ENCODE measurements at places on chromosomes 3 and 15.

DNA sequence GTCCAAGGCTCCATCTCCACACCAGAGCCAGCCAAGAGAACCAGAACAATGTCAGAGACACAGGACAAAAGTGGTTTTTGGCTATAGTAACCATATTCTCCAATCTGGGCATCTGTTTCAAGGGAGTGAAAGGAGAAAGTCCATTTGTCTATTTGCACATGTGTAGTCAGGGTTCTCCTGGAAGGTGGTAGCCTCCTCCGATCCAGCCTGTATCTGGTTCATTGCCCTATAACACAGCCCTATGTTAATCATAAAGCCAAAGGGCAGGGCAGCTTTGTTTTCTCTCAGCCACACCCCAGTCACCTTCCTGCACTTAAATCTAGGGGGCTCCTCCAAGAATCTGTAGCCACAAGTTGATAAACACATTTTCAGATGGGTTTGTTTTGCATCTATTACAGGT, 128.1 kb upstream of the ADPGK start:
- DNase-seq = no peak

DNA sequence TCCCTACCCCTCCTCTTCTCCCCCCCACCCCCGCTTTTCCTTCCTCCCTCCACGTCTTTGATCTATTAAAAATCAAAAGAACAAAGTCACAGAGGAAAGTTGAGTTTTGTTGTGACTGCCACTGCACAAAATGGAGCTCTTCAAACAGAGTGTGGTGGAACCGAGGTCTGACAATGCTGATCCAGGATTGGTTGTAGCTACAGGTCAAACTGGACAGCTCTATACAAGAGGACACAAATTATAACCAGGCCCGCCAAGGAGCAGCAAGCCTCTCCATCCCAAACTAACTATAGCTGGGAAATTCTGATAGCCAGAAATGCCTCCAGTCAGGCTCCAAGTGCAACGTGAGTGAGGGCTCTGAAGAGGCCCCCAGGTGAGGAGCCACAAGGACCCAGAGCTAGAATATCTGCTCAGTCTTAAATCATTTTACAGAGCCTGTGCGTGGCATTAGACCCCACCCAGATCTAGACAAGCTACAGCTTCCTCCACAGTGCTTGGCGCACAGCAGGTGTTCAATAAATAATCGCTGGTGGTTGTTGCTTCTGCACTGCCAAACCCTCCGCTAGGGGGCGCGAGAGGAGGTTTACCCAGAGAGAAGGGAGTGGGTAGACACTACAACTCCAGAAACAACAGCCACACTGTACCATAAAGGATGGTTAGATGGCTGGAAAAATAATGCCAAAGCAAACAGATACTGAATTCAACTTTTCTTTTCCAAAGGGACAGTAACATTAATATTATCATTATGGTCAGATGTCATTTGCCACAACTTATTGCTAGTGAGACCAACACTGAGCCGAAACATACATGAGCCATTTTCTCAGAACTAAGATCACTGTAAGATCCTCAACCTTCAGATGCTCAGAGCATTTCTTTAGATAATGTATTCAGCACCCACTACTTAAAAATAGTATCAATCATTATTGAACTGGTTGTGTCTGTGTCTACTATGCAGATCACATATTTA, 44.6 kb downstream of the ZIC4 start:
- peak; percentile 26 for DNase-seq

GRCh38 chr3:143901105-143901504, 52.8 kb upstream of the SLC9A9 start:
- DNase-seq = peak; percentile 75

GRCh38 chr15:42504631-42505030, 9.2 kb downstream of the SNAP23 start:
- DNase-seq = no peak

GRCh38 chr3:73624821-73625665, at the start of gene PDZRN3:
PDZRN3 (minus strand) TSS chr3:73624941.
- DNase-seq = peak; percentile 86

GRCh38 chr3:98209244-98209643, 42.7 kb downstream of the OR5H15 start:
- DNase-seq = no peak

GRCh38 chr3:55721716-55722484, 234.8 kb upstream of the WNT5A start:
- peak; percentile 51 for DNase-seq

DNA sequence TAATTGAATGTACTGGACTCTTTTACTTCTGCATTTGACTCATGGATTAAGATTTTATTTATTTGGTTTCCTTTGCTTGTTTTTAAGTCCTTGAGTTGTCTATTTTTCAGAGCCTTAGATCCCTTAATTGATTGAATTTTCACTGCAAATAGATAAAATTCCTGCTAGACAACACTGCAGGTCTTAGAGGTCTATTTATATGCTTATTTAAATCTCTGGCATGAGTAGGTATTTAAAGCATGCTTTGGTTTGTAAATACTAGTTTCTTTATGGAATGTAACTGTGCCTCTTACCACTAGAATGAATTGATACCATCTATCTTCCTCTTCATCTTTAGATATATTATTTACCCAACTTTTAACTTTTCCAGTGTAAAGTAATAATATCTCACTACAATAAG, 20.0 kb downstream of the PLSCR5 start:
- no peak for DNase-seq

- no peak for DNase-seq
Measured at GRCh38 chr15:59158701-59159034, 48.0 kb upstream of the LDHAL6B start.

GRCh38 chr15:36626141-36626800, 46.8 kb downstream of the CDIN1 start:
- DNase-seq = no peak

DNA sequence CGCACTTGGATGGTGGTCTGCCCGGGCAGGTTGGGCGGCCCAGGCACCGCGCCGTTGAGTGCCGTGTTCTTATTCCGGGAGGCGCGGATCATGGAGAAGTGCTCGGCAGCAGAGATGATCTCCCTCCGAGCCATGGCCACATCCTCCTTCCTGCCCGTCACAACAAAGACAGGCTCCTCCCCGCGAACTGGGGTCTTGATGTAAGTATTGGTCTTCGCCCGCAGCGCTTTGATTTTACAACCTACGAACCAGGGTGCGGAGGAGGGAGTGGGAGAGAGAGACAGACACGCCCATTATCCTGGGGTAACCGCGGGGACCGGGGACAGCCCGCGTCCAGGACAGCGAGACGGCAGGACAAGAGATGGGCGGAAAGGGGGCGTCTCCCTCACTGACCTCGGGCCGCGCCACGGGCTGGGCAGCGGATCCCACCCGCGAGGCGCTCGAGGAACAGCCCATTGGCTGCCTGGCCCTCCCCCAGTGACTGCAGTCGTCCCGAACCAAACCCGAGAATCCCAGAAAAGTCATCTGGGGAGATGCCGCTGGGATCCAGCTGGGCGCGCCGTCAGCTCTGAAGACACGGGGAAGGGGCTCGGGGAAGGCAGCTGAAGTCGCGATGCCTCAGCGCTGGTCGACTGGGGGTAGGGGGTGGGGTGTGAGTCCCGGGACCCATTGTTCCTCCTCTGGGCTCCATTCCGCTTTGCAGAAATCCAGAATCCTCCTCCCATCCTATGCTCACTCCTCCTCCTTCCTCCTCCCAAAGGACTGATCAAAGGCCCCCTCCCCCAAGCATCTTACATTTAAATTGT, 1.2 kb downstream of the MEX3B start:
- peak; percentile 83 for DNase-seq

DNA sequence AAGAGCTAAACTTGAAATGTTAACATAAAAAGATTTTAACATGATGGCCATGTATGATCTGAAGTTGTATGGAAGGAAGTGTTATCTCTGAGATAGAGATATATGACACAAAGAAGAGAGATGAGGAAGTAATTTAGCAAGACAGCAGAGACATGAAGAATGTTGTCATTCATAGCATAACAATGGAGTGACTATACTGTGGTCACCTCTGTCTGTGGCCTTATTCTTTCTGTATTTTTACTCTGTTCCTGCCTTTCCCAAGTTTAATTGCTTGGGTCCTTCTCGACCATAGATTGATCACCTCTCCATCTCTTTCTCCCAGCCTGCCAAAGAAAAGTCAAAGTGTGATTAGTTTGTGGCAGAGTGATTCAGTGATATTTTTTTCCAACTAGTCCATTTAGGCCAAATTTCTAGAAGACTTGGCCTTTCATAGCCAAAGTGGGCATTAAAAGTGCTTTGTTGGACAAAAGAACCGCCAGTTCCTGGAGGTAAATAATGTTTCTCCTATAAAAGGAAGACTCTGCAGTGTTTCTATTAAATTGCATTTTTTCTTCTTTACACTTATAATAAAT, 711.9 kb downstream of the CADM2 start:
- peak; percentile 18 for DNase-seq

DNA sequence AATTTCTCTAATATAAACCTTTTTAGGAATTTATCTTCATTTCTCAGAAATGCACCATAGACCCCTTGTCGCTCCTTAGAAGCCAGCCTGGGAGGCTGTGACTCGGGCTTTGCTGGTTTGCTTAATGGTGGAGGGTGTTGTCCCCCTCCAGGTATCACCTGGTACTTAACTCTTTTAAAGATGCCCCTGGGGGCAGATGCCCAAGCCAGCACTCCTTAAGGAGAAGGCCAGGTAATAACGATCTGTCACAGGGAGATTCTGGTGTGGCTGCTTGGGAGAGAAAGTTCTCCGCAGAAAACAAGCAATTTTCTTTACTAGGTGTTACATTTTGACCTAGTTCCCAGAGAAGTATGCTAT, 22.3 kb downstream of the EHD4 start:
- DNase-seq = no peak

DNA sequence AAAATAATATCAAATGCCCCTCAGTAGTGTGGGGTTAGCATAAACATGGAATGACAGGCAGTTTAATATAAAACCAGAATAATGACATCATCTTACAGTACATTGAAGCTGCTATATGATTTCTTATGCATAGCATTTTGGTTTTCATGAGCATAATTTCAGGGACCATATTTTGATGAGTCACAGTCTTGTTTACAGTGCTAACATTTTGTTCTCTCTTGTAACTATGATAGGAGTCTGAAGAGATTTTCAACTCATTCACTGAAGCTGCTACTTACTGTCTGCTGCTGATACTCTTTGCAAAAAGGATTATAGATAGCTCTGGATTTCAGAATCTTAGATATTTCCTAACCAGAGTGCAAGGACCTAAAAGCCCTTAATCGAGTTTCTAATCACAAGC, 92.6 kb upstream of the CCDC54 start:
- peak; percentile 10 for DNase-seq

GRCh38 chr3:141646760-141647561, 91.1 kb upstream of the RNF7 start:
- peak; percentile 49 for DNase-seq

DNA sequence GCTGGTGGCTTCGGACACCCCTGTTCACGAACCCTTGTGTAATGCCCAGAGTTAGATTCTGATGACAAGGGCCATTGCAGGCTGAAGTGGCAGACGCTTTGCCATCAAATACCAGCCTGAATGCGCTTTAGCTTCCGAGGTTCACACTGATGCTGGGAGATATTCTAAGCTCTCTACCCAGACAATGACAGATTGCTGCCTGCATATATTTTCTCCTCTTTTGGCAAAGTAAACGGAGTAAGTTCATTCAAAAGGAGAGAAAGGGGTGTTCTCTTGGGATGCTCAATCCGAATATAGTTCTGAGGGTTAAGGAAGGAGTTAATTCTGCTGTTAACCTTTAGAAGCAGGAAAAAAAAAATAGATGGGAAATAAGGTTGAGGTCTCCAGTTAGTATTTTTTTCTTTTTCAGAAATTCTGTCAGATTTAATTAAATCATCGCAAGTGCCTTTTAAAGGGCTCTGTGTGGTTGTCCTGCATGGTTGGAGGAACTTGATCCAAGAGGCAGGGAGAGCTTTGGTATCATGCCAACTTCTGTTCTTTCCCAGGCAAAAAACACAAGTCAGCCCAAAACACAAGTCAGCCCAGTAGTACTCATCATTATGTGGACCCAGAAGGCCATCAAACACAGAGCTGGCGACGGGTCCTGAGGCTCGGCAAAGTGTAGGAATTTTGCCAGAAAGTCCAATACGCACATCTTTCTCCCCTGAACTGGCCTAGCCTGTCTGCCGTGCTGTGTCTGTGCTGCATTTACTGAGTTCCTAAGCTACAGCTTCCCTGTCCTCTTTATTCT, 70.9 kb upstream of the ST8SIA2 start:
- DNase-seq = no peak

- DNase-seq = peak; percentile 82
Measured at GRCh38 chr3:177357352-177358090, 160.2 kb upstream of the TBL1XR1 start.

DNA sequence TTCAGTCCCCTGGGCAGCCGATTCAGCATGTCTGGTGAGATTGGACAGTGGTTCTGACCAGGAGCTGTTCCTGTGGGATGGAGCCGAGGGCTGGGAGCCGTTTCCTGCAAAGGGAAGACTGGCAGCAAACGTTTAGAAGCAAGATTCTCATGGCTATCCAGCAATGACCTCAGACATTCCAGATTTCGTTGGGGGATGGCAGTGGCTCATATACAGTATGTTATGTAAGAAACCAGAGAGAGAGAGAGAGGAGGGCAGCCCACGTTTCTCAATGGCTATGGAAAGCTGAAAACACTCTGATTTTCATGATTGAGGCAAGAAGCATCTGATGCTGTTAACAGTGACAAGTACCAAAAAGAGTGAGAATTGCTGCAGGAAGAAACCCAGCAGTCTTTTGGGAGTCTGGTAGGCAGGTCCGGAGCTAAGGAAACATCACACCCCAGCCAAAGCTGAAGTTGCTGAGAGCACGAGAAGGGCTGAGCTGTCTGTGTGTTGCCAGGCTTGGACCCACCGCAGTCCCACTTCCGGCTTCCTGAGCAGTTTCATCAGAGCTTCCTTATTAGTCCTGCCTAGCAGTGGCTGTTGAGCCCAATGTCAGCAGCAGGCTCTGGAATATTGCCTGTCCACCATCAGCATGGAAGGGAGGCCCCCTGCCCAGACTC, 25.6 kb upstream of the VPS8 start:
- peak; percentile 96 for DNase-seq

DNA sequence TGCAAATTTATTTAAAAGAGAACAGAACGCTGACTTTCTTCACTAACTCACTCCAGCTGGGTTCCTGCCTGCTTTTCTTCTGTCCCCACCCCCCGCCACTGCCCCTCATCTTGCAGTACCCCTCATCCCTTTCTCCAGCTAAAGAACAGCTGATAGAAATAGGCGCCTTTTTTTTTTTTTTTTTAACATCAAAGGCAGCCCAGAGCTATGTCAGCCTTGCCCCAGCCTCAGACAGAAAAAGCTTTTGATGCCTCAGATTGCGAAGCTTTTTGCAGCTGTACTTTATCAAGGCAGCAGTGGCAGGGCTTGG, 1.8 kb downstream of the CADPS start:
- peak; percentile 56 for DNase-seq

DNA sequence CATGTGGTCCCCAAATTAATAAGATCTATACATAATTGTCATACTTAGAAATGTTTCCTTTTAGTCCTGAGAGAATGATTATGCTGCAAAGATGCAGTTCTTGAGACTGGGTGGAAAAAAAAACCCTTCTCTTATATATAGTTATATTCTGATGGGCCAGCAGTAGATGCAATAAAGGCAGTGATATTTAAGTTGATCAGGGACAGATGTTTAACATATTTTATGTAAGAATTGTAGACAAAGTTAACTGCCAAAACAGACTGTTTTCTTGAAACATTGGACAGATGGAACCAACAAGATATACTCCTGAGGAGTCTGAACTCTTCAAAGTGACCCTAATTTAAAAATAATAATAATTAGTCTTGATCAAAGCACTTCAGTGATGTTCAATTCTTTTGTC, 172.0 kb upstream of the LRIG1 start:
- no peak for DNase-seq

GRCh38 chr3:188391592-188391991, 237.6 kb downstream of the LPP start:
- no peak for DNase-seq

- peak; percentile 62 for DNase-seq
Measured at GRCh38 chr15:65796610-65797078, 4.6 kb upstream of the DENND4A start.
